Heart left ventricle (tissue), 16 donors: ENCODE measurements at places on chromosomes 6 and 20. TPM values are rescaled to one million over a fixed set of nuclear protein-coding genes. Genes with fewer than 3 reads are reported as not detected.

The CAGE1 gene
- total RNA-seq, result not detected

The TRMT11 gene
- total RNA-seq, result 15.6 TPM

GRCh38 chr20:42212391-42212790, 594.2 kb upstream of the CHD6 start:
- H3K27me3 ChIP-seq, result no peaks in the 10 kb centered on the region
- H3K36me3 ChIP-seq, result no peaks in the 10 kb centered on the region
- H3K27ac ChIP-seq, result no peak overlapping the region
- DNase-seq, result no peak
- no peaks in the 10 kb centered on the region for H3K4me1 ChIP-seq
- no peak overlapping the region for H3K4me3 ChIP-seq

GRCh38 chr6:44300292-44300823, 12.8 kb downstream of the AARS2 start:
- no peaks in the 10 kb centered on the region for H3K4me1 ChIP-seq
- H3K27me3 ChIP-seq, result peaks cover 18% of the 10 kb centered on the region
- H3K4me3 ChIP-seq, result no peak overlapping the region
- H3K36me3 ChIP-seq, result peaks cover 53% of the 10 kb centered on the region

- H3K4me1 ChIP-seq, result no peaks in the 10 kb centered on the region
- no peak overlapping the region for H3K27ac ChIP-seq
- no peak for DNase-seq
- no peak overlapping the region for H3K4me3 ChIP-seq
- no peaks in the 10 kb centered on the region for H3K36me3 ChIP-seq
Observed at GRCh38 chr6:84500726-84501125, 263.7 kb downstream of the TBX18 start.

DNA sequence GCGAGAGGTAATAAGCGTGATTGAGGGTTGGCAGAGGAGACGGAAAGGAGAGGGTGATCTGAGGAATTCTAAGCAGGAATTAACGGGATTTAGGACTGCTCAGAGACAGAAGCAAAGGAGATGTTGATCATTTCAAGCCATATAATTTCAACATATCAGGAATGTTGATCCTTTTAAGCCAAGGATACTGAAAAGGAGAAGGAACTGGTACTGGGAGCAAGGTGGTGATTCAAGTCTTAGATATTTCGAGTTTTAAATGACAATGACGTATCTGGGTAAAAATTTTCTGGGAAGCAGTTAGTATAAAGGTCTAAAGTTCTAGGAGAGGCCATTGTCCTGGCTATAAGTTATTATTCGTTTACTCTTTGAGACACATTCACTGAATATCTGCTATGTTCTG, 91.3 kb upstream of the OGFRL1 start:
- no peaks in the 10 kb centered on the region for H3K4me1 ChIP-seq
- no peaks in the 10 kb centered on the region for H3K36me3 ChIP-seq
- no peak for DNase-seq
- no peak overlapping the region for H3K4me3 ChIP-seq
- no peak overlapping the region for H3K27ac ChIP-seq

DNA sequence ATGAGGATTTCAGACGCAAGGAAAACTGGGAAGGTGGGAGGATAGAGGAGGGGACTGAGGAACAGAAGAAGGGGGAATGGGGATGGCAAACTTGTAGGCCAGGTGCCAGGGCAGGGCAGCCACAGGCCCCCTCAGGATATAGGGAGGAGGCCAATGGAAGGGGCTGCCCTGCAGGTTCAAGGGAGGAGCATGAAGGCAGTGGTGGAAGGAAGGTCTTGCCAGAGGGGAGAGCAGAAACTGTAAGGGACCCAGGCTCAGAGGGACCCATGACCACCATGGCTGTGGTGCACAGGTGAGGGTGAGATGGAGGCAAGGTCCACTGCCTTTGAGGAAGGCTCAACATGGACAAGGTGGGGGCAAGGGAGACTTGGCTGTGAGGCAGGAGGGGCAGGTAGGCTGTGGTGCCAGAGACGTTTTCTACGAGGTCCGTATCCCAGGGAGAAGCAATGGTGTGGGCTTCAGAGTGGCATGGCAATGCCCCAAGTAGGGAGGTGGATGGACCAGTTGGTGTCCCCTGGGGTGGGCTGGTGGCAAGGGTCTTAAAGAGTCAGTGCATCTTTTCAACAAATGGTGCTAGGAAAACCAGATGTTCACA, 22.7 kb downstream of the HLA-F start:
- H3K36me3 ChIP-seq, result peaks cover 14% of the 10 kb centered on the region
- peaks cover 12% of the 10 kb centered on the region for H3K4me1 ChIP-seq
- no peak overlapping the region for H3K27ac ChIP-seq
- H3K4me3 ChIP-seq, result no peak overlapping the region

- H3K27me3 ChIP-seq, result no peaks in the 10 kb centered on the region
- DNase-seq, result peak; percentile 63
- H3K4me1 ChIP-seq, result peaks cover 34% of the 10 kb centered on the region
- H3K4me3 ChIP-seq, result no peak overlapping the region
Observed at GRCh38 chr20:64223526-64224067, 32.0 kb upstream of the PCMTD2 start.

DNA sequence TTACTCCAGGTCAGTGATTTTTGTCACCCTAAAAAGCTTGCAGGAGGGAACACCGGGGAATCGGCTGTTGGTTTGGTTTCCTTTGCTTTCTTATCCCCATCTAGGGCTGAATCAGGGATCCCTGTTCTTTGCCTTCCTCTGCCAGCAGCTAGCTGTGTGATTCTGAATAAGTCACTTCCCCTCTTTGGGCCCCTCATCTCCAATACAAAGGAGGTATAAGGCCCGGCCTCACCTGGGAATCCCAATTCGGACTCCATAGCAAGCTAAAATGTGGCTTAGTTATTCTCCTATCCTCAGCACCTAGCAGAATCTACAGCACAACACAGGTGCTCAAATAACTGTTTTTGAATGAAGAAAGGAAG, 18.5 kb upstream of the ARMC12 start:
- no peaks in the 10 kb centered on the region for H3K36me3 ChIP-seq
- H3K27me3 ChIP-seq, result no peaks in the 10 kb centered on the region
- H3K4me1 ChIP-seq, result peaks cover 36% of the 10 kb centered on the region
- no peak overlapping the region for H3K4me3 ChIP-seq
